ENCODE measurements at places on chromosomes 3 and 15. TPM values are rescaled to one million over a fixed set of nuclear protein-coding genes. Genes with fewer than 3 reads are reported as not detected.
A peak's percentile ranks its signal among the peaks of the same experiment; 100 is the strongest.

- DNase-seq, result no peak
These were observed 6.3 kb downstream of the MTMR10 start for GRCh38 chr15:30985081-30985531.

Gene CCDC191
- 4.0 TPM for total RNA-seq

DNA sequence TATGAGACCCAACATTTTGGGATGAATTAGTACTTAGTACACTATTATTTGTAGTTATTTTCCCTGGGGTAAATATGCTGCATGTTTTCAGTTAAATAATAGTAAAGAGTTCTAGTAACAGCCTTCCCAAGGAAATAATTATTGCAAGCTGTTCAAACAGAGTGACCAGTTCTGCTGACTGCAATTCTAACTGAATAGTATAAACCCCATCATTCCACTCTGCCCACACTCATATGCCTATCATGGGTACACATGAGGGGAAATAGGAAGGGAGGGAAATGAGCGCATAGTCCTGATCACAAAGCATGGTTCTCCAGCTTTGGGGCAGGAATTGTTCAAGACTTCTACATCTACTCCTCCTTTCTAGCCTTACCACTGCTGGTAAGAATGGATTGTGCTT is 18.7 kb downstream of the UQCC5 start:
- DNase-seq, result no peak

Gene PLA2G4D
- total RNA-seq, result 0.19 TPM

GRCh38 chr3:19063936-19064335 is 84.4 kb upstream of the KCNH8 start:
- no peak for DNase-seq

GRCh38 chr3:108152274-108152673 is 61.4 kb upstream of the CD47 start:
- DNase-seq, result no peak

Gene ROBO2
- 0.67 TPM for total RNA-seq

Gene BTBD1
- 93.5 TPM for total RNA-seq

GRCh38 chr3:124607163-124607562 is 123.1 kb upstream of the UMPS start:
- DNase-seq, result peak; percentile 82

DNA sequence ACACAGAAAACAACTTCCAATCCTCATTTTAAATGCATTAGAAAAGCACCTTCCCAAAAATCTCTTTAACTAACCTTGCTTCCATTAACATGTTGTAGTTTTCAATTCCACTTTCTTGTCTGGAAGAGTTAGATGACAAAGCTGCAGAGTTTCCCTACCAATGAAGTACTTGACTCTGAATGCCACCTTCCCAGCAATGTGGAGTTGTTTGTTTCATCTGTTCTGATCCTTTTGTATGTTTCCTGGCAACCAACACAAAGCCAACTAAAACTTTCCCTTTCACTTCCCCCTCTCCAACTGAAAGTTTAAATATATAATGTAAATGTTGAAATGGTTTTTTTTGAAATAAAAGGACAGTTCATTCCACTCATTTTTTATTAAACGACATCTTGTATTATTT is at the start of gene WDR49:
Gene WDR49, minus strand, starts transcription at position 183 of the 400 bp plus-strand sequence. CDS start 517 bp downstream, outside the sequence.
- DNase-seq, result no peak

Gene C3orf80
- total RNA-seq, result not detected

Gene RAD54L2
- 33.2 TPM for total RNA-seq

GRCh38 chr3:161571951-161572350 is 75.3 kb downstream of the OTOL1 start:
- no peak for DNase-seq

DNA sequence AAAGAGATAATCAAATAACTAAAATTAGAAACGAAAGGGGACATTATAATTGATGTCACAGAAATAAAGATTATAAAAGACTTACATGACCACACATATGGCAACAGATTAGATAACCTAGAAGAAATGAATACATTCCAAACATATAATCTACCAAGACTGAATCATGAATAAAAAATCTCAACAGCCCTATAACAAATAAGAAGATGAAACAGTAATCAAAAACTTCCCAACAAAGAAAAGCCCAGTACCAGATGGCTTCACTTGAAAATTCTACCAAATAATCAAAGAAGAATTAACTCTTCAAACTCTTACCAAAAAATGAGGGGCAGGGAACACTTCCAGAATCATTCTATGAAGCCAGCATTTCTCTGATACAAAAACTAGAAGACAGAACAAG is 11.8 kb downstream of the TOP2B start:
- no peak for DNase-seq

- DNase-seq, result no peak
These were observed 769.5 kb downstream of the GRM7 start for GRCh38 chr3:7630351-7630911.

DNA sequence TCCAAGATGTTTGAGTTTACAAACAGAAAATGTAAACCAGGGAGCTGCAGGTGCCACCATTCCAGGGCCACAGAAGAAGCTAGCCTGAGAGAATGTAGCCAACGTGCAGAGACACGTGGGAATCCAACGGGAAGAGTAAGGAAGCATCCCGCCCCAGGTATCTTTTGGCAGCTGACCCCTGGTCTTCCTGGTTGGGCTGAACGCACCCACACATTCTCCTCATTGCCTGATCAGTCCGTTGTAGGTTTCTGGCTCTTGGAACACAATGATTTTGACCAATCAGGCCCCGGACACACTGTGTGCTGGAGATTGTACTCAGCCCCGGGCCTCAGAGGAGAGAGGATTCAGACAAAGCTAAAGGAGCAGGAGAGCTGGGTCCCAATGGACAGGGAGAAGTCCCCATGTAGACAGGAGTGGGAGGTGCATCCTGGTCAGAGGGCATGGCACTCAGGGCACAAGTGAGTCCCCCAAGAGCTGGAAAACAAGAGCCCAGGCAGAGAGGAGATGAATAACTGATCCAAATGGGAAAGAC is 102.3 kb downstream of the TPRA1 start:
- no peak for DNase-seq

GRCh38 chr15:70094690-70095311 is 2.9 kb downstream of the TLE3 start:
- DNase-seq, result no peak

DNA sequence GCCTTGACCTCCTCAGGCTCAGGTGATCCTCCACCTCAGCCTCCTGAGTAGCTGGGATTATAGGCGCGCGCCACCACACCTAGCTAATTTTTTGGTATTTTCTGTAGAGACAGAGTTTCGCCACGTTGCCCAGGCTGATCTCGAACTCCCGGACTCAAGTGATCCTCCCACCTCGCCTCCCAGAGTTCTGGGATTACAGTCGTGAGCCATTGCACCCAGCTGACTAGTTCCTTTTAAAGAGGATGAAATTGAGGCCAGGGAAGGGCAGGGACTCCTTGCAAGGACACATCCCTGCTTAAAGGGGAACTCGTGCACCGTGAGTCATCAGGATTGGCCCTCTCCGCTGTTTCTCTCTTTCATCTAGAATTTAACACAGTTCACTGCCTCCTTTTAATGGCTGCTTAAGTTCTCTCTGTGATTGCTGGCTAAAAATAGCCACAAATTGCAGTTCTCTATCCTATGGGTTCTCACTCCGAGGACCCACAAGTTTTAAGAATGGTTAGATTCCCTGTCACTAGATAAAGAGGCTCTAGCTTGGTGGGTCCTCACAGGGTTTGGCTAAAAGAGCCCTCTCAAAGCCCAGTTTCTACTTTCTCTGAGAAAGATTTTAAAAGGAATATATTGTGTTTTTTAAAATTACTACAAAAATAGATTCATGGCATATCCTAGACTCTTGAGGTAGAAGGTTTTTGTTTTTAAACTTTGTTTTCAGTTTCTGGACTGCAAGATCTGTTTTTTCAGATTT is 1.4 kb downstream of the CRTAP start:
- DNase-seq, result peak; percentile 89

- DNase-seq, result no peak
These were observed 18.1 kb upstream of the ATP13A3 start for GRCh38 chr3:194504861-194505260.

GRCh38 chr3:127039719-127040118 is 56.8 kb downstream of the PLXNA1 start:
- no peak for DNase-seq

GRCh38 chr3:123256256-123256655 is 54.5 kb downstream of the SEC22A start:
- DNase-seq, result peak; percentile 37

Gene P2RY13
- total RNA-seq, result not detected

DNA sequence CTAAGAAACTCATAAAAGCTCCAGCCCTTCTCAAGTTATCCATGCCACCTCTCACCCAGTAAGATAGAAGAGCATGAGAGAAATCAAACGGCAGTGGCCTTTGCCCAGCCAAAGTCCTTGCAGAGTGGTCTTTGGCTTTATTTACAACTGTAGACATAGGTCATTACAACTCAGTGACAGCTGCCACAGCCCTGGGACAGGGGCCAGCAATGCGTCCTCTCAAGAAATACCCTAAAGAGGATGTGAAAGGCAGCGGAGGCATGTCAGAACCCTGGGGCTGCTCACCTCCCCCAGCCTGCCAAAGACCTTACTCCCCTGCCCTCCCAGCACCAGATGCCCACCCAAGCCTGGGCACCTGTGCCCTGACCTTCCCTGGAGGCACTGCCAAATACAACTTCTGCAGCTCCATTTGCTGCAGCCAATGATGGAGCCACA is 6.3 kb downstream of the ACAA1 start:
- no peak for DNase-seq

Gene LSAMP
- not detected for total RNA-seq

Gene OXNAD1
- 11.3 TPM for total RNA-seq

- peak; percentile 98 for DNase-seq
These were observed 27.0 kb upstream of the APH1B start for GRCh38 chr15:63250312-63250965.

DNA sequence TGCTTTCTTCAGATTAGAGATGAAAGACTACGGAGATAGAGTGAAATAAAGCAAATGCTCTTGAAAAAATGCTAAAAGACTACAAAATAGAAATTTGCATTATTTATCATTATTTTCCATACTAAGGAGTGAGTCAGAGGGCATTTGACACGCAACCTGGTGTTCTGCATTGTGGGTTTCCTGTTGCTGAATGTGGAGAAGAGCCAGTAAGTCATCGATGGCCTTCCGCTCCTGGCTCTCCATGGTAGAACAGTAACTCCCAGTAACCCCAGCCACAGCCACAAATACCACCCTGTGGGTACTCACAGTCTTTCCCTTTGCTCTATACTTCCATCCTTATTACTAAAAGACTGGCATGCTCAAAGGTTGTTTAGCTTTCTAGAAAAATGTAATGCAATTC is 61.5 kb downstream of the CGGBP1 start:
- no peak for DNase-seq

Gene SMCO1
- not detected for total RNA-seq

GRCh38 chr3:50630877-50631276 is 13.9 kb downstream of the MAPKAPK3 start:
- DNase-seq, result no peak

Gene ZMYND10
- total RNA-seq, result 0.33 TPM

Data from mammary epithelial cell (primary cell).